ENCODE measurements at places on chromosomes 2 and 18.

GRCh38 chr2:240298803-240299709 is 136.4 kb upstream of the GPC1 start:
- DNase-seq, result no peak

DNA sequence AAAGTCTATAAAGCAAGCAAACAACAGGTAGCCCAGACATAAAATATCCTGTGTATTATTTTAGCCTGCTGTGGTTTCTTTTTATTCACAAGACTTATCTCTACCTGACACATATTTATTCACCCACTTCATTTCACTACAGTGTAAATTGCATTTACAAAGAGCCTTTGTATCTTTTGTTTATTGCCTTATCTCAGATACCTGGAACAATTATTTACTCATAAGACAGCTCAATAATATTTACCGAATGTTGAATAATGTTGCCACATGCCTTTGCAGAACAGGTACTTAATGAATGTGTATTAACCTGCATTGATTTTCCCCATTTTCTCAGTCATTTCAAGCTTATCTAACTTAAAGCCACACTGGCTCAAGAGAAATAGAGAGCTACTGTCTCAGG is 603.6 kb downstream of the FBXO15 start:
- no peak for DNase-seq

GRCh38 chr2:12675352-12675795 is 41.4 kb upstream of the TRIB2 start:
- DNase-seq, result peak; percentile 53

GRCh38 chr2:178273787-178274360 is 79.6 kb downstream of the OSBPL6 start:
- DNase-seq, result no peak

GRCh38 chr18:668260-668659 is 10.8 kb downstream of the TYMS start:
- no peak for DNase-seq

GRCh38 chr2:75200140-75201096 is 1.1 kb upstream of the TACR1 start:
- peak; percentile 39 for DNase-seq

GRCh38 chr2:109558076-109558882 is 55.5 kb downstream of the SEPTIN10 start:
- peak; percentile 83 for DNase-seq

GRCh38 chr2:68888038-68888704 is 17.0 kb upstream of the BMP10 start:
- no peak for DNase-seq

Data from IMR-90 (cell line).